CMK (cell line): ENCODE measurements at places on chromosomes 13 and 19.

DNA sequence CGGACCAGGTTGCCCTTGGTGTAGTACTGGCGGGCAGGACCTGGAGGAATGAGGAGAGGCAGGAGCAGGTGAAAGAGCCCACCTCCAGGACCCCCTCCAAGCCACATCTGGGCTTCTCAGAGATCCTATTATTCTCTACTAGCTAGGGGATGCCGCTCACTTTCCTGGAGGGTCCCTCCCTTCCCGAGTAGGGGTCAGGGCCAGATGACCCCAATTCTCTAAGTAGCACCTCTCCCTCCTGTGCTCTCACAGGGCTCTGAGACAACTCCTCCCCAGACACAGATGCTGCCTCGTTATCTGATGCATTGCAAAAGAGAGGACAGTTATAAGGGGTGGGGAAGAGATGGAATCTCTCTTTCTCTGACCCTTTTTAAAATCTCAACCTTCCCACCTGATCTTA is 22.9 kb downstream of the GP6 start:
- DNase-seq: no peak

DNA sequence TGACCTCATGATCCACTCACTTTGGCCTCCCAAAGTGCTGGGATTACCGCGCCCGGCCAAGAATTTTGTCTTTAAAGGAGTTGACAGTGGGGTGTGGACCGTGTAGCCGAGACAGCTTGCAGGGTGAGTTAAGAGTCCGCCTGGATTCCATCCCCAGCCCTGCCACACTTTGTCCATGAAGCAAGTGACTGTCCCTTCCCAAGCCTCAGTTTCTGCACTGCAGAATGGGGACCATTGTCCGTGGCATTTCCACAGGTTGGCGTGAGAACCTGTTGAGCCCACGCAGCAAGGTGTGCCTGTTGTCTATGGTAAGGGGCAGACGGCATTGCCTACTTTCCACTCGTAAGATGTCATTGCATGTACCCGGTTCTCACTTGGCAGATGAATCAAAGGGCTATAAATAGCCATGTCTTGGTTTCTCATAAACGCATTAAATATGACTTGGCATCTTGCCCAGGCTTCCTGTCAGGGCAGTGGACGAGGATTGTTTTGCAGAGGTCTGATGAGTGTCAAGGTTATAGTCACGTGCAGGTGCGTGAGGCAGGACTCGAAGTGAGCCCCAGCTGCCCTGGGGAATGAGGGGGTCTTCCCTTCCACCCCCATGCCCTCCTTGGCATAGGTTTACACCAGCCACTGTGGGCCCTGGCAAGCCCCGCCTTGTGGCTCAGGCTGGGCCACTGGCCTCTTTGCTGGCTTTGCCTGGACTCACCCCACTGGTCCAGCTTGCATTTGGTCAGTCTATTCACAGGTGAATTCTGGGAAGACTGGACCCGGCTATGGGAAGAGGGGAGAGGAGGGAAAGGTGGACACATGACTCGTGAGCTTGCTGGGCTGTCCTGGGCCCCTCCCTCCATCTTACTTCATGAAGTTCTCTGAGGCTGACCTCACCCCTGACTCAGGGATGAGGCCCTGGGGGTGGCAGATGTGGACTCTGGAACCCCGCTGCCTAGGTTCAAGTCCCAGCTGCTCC is 14.6 kb downstream of the FAM187B start:
- no peak for DNase-seq

DNA sequence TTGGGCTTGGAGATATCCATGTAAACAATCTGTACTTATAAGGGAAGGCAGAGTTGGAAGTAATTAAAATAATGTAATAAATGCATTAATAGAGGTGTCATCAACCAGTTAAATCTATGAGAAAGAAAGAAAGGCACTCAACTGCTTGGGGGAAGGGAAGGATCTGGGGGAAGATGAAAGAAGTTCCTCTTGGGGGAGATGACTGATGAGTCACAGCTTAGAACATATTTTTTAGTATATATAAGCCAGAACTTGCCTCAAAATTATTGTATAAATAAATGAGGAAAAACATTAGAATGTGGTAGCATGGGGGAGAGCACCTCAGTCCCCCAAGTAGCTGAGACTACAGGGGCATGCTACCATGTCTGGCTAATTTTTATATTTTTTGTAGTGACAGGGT is 205.8 kb downstream of the GGACT start:
- no peak for DNase-seq

- no peak for DNase-seq
Measured at GRCh38 chr13:36151591-36151990, 20.4 kb upstream of the DCLK1 start.
